ENCODE measurements at places on chromosomes 2 and 18.

GRCh38 chr2:101223814-101224231, 28.9 kb upstream of the CNOT11 start:
- no peak for DNase-seq

- no peak for DNase-seq
Observed at GRCh38 chr2:86319700-86320580, 17.5 kb downstream of the REEP1 start.

- no peak for DNase-seq
Observed at GRCh38 chr2:158297606-158298005, 158.9 kb downstream of the CCDC148 start.

- DNase-seq = no peak
Observed at GRCh38 chr2:216559625-216560156, 61.0 kb downstream of the RPL37A start.

GRCh38 chr2:234245945-234246344, 195.4 kb downstream of the SPP2 start:
- DNase-seq = no peak

DNA sequence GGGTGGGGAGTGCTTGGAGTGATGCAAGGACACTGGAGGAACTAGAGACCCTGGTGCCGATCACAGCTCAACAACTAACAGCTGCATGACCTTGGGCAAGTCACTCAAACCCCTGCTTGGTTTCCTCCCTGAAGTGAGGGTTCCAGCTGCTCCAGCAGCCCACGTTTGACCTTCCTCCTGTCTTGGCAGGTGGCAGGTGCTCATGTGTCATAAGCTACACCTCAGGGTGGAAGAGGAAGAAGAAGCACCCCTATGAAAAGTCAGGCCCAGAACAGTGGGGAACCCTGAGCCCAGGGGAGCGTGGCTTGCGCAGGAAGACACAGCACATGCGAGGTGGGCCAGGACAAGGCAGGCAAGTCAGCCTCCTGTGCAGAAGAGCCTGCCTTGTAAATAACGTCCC, 42.4 kb downstream of the MRPL35 start:
- DNase-seq = no peak

GRCh38 chr2:218722419-218722818, 11.8 kb downstream of the TTLL4 start:
- no peak for DNase-seq

DNA sequence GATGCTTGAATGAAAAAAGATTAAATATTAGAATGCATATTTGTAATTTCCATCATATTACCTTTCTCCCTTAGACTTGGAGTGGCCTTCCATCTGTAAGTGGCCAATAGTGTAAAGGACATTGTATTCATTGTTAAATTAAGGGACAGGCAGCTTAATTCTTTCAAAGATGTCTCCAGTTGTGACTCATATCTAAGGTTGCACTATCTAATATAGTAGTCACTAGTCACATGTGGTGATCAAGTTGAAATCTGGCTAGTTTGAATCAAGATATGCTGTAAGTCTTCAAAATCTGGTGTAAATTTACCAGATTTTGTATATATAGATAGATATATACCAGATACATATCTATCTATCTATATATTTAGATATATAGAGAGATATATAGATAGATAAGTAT, 52.4 kb upstream of the AGPS start:
- DNase-seq = no peak

DNA sequence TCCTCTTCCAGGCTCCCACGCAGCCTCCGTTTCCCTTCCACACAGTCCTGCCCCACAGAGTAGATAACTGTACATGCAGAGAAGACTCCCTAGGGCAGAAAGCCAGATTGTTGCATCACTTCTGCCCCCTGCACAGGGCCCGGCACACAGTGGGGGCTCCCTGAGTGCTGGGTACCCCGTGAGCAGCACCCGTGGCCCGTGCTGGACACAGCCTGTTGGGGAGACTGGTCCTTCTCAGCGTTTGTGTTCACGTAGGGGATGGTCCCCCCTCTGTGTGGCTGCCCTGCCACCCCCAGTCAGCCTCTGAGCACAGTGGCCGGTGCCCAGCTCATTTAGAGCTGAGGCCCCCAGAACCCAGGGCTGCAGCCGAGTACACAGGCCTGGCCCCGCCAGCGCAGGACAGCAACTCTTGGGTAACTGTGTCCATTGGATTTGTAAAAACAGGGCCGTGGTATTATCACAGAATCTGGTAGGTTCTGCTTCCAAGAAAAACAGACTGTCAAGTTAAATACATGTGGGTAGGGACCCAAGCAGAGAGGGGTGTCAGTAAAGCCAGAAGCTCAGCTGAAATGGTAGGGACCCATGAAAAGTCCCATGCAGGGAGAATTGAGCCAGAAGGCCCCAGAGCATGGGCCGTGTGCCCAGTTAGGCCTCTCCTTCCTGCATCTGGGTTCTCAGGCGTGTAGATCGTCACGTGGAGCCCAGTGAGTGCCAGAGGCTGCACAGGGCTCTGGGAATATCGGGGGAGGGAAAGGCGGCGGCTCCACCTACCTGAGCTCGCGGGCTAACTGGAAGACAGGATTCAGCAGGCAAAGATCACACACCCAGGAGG, 257.3 kb downstream of the ATAD2B start:
- DNase-seq = no peak

- no peak for DNase-seq
Observed at GRCh38 chr2:46735730-46736493, 179.7 kb downstream of the MCFD2 start.

- no peak for DNase-seq
Observed at GRCh38 chr2:215899141-215900074, 113.9 kb downstream of the MREG start.

DNA sequence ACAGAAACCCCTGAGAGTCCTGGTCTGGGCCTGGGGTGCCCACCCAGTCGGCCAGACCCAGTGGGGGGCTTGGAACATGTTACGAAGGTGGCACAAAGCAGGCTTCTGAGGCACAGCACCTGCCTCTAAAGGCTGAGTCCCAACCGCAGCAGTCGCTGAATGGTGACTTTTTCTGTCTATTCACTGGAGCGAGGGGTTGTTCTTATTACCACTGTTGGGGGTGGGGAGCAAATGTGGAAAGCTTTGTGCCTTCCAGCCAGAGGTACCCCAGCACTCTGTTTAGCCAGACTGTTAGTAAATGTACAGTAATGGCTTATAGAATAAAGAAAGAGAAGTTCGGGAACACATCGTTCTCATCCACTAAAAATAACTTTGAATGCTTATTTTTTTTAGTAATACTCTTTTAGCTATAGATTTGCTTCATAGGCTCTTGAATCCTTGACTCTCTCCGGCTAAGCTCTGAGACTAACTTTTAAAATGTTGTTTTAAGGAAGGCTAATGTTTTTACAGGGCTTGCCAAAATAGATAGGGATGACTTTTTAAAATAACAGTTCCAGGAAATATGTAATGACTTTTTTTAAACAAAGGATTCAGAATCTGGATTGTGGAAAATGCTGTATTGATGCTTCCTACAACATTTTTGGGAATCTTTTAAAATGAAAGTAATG, 23.4 kb upstream of the PTPN2 start:
- no peak for DNase-seq

- no peak for DNase-seq
Observed at GRCh38 chr2:47644351-47644750, 138.6 kb upstream of the MSH6 start.

- no peak for DNase-seq
Observed at GRCh38 chr2:209762563-209762962, 9.1 kb upstream of the UNC80 start.

- peak; percentile 97 for DNase-seq
Observed at GRCh38 chr2:208254871-208255556, at the start of gene IDH1. Gene IDH1, minus strand, starts transcription at chr2:208255071. Its CDS starts 3,520 bp downstream, at chr2:208251551.

- DNase-seq = no peak
Observed at GRCh38 chr18:37944700-37945270, 379.2 kb upstream of the CELF4 start.

- no peak for DNase-seq
Observed at GRCh38 chr18:80157708-80158343, 48.8 kb downstream of the ADNP2 start.

GRCh38 chr18:63407734-63408133, 14.5 kb downstream of the VPS4B start:
- DNase-seq = no peak

DNA sequence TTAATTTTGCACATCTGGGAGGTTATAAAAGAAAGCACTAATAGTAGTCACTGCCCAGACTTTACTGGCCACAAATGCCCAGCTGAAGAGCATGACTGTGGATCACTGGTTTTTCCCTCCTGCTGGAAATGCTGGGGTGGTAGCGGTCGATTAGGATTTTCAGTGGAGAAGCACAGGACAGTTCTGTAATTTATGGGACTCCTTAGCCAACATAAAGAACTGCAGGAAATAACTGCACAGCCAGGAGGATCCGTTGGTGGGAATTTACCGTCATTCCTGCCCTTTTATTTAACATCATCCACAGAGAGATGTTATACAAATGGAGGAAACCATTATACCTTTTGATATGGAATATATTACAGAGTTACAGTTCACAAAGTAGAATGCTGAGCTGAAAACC, 61.5 kb downstream of the TNFRSF11A start:
- DNase-seq = no peak

- no peak for DNase-seq
Observed at GRCh38 chr2:28300485-28301341, 91.9 kb upstream of the FOSL2 start.

- no peak for DNase-seq
Observed at GRCh38 chr18:67618061-67618460, 101.5 kb upstream of the DSEL start.

- DNase-seq = no peak
Observed at GRCh38 chr2:191845876-191846514, 893 bp downstream of the CAVIN2 start.

DNA sequence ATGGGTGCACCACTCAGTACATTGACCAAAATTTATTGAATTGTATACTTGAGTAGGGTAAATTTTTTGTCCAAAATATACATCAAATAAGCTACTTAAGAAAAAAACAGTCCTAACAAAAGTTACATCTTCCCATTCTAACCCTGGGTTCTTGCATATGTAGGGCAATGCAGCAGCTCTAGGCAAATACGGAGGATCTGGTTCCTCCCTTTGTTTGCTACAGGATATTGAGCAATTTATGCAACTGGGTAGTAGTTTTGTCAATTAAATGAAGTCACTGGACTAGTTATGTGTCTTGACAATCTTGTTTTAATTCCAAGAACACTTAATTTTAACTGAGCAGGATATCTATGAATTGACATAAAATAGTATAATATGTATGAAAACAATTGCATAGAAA, 1507.2 kb upstream of the PIK3C3 start:
- DNase-seq = no peak

DNA sequence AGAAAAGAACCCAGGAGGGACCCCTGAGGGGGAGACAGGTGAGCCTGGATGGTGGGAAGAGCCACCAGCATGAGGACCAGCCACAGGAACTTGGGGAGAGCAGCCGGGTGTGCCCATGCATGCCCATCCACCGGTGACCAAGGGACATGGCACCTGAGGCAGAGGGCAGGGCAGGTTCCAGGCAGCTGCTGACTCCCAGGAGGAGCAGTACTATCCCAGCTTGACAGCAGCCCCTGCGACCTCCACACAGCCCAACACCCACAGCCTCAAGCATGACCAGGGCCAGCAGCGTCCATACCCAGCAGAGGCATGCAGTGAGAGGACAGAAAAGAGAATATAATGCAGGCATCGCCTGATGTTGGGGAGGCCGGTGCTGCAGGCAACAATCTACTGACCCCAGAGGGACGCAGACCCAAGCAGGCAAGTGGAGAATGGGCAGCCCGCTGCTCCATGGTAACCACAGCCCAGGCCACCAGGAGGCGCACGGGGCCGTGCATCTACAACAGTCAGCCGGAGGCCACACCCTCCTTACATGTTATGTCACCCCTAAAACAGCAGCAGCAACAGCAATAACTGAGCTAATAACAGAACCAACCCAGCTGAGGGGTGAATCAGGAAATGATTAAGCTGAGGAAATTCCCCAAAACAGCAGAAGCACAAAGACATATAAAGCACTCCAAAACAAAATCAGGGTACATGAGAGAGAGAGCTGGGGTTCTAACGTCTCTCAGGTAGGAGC, 44.1 kb downstream of the ANKMY1 start:
- DNase-seq = no peak

- DNase-seq = no peak
Observed at GRCh38 chr18:21179590-21180220, 62.3 kb upstream of the GREB1L start.

DNA sequence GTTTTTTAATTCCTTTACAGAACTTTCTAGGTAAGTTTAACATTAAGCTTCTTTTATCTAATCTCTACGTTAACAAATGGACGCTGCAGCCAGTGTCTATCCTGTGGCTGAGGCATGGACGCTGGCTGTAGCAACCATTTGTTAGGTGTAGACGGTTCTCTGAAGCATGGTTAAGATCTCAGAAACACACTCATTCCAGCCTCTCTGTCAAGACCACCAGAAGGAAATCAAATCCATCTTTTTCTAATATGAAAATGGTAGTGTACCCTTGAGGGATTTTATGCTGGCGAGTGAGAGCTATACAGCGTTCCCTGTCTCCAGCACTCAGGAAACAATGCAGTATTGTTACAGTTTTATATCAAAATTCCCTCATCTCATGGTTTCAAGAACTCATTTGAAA, 78.0 kb downstream of the DTNB start:
- no peak for DNase-seq

DNA sequence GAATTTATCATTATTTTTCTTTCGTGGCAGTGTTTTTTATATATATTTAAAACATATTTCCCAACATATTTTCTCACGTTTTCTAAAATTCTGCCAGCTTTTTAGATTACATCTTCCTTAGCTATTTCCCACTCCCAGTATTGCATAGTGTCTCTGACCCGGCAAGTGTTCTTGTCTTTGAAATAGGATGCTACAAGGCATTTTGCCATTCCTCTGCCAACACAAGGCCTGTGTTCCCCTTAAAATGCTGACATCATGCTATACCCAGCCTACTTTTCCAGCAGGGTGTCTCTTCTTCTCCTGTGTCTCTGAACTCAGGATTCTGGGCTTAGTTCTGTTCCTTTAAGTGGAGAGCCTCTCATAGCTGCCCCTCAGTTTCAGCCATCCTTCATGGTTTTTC, 115.2 kb downstream of the DIS3L2 start:
- no peak for DNase-seq

GRCh38 chr2:128784626-128785306, 466.1 kb upstream of the HS6ST1 start:
- no peak for DNase-seq

GRCh38 chr2:2046497-2046896, 284.6 kb downstream of the MYT1L start:
- no peak for DNase-seq

- no peak for DNase-seq
Observed at GRCh38 chr2:148861367-148861766, 13.7 kb upstream of the KIF5C start.
